ENCODE measurements at places on chromosomes 6 and 20.

DNA sequence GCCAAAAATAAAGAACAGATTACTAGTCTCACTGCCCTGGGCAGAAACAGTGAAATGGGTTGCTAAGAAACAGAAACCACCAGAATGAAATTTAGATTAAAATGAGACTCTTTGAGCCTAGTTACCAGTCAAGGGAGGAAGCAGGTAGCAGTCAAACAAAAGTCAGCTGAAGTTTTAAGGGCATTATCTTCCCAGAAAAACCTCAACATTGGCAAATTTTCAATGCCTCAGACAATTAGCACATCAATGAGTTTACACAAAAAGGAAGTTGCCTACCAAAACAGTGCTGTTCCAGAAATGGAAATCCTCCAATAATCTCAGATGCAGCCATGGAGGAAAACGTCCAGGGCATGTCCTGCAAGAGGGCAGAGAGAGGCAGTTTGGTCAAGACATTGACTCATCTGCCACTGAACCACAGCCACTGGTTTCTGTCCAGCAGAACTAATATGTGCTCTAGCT is 399.7 kb upstream of the ADGRB3 start:
- H3K27ac ChIP-seq = no peak overlapping the region
- no peak for DNase-seq

DNA sequence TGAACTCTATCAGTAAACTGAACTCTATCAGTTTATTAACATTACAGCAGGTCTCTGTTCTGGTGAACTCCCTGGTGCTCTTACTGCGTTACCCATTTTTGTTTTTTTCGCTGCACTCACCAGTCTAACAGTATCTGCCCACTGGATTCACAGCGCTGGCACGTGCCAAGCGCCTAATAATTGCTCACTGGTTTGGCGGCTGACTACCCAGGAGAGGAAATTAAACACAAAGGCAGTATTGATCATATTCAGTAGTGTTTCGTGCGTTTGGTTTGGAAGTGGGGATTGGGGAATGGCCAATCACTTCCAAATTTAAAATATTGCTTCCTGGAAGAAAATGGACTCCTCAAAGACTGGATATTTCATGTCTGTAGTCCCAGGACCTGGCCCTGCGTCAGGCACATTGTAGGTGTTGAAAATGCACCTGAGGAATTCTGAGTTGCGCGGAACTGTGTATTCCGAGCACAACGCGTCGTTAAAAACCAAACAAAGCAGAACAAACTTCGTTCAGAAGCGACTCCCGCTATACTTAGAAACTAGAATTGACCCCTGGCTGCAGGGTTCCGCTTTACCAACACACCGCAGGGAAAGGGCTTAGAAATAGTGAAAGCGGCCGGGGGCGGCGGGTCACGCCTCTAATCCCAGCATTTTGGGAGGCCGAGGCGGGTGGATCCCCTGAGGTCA is 1.1 kb upstream of the RPS12 start:
- peak overlapping the region; percentile 99 for H3K27ac ChIP-seq
- peaks cover 39% of the 10 kb centered on the region for H3K36me3 ChIP-seq
- peaks cover 47% of the 10 kb centered on the region for H3K4me1 ChIP-seq

GRCh38 chr6:166104872-166105271 is 62.8 kb downstream of the TBXT start:
- peaks cover 14% of the 10 kb centered on the region for H3K27me3 ChIP-seq
- peaks cover 8% of the 10 kb centered on the region for H3K36me3 ChIP-seq
- no peak overlapping the region for H3K27ac ChIP-seq
- DNase-seq = no peak

- peaks cover 49% of the 10 kb centered on the region for H3K27me3 ChIP-seq
- H3K36me3 ChIP-seq = no peaks in the 10 kb centered on the region
- no peaks in the 10 kb centered on the region for H3K4me1 ChIP-seq
- no peak overlapping the region for H3K27ac ChIP-seq
These were observed 14.8 kb upstream of the LPA start for GRCh38 chr6:160678744-160679401.

GRCh38 chr20:12808006-12808567 is 200.7 kb upstream of the SPTLC3 start:
- H3K27me3 ChIP-seq = peaks cover 4% of the 10 kb centered on the region
- no peak overlapping the region for H3K4me3 ChIP-seq
- no peaks in the 10 kb centered on the region for H3K4me1 ChIP-seq
- peaks cover 8% of the 10 kb centered on the region for H3K36me3 ChIP-seq
- H3K27ac ChIP-seq = no peak overlapping the region
- DNase-seq = no peak
